ENCODE measurements at places on chromosomes 2 and 18.

GRCh38 chr2:233108611-233109490 lies 48.7 kb downstream of the INPP5D start:
- DNase-seq, result no peak

DNA sequence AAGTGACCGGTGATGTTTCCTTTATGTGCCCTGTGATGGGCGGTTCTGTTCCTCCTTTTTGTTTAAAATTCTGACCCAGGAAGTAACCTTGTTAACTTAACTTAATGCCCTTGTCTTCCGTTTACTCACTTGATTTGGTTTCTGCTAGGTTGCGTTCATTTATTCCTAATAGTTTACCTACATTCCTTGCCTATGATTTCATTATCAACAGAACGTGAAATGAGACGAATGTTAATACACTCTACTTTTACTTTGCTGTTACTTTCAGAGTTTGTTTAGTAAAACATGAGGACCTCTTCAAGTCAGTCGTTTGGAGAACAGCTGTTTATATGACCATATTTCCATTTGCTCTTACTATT lies 638 bp downstream of the CEP192 start:
- no peak for DNase-seq

DNA sequence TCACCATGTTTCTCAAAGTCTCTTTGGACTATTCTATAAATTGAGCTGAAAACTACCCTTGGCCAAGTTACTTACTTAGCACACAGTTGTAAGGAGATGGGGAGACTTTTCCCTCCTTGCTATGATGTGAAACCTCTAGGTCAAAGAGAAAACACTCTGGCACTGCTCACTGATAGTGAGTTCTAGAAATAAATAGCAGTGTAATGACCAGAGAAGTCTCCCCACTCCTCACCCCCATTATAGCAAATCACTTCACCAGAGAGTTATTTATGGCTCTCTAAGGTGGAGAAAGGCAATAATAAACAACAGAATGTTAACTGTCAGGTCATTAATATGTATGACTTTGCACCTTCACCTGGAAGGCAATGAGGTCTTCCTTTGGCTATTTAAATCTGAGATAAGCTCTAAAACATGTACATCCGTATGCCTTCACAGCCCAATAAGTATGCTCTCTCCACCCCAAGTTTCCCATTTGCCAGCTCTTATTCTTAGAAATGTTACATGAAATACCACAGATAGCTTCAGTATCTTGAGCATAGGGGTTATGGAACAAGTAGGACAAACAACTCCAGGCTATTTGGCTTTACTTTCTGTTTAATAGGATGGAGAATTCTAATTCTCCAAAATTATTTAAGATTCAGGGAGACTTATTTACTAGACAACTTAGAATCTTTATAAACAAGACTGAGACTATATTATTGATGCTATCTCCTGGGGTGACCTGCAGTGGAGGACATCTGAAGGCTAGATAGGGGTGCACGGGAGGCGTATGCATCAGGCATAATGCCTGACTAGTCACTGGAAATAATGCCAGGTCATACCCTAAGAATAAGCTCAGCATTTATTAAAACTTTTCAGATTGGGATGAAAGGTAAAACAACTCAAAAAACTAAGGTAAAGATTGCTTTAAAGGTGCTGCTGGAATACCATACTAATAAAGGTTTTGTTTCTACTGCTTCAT lies 65.3 kb upstream of the DTNB start:
- DNase-seq, result no peak

DNA sequence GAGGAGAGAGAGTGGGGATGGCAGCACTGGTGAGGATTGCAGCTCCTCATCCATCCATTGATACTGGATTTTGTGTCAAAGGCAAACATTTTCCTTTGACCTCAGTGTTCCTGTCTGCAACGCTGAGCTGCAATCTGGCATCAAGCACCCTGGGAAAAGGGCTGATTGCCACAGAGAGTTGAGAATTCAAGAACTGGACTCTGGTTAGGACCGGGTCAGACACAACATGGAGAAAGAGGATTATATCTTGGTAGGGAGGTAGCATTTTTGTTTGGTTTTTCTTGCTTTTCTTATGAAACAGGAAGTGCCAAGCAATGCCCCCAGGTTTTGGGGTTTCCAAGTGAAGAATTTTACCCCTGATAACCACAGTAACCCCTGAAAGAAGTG lies 81.9 kb upstream of the PKDCC start:
- no peak for DNase-seq

DNA sequence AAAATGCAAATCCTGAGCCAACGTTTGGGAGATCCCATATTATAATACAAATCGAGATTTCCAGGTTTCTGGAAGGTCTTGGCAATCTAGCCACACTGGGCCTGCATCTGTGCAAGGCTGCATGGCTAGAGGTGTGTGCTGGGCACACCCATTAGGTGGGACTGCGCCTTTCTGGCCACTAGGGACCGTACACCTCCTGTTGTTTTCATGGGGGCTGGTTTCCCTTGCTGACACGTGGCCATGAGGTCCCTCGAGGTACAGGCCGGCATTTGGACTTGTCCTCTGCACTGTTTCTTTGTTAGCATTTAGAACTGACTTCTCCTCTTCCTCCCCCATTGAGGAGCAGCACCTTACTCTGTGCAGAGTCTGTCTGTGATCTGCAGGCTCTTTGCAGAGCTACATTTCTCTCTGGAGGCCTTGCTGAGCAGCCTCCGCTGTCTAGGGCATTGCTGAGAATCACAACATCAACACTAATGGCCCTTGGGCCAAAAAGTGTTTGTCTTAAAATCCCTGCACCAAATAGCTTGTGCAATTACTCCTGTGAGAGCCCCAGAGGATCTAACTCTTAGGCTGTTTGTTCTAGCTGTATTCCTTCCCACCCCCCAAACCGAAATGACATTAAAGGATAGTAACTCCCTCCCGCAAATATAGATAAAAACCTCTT lies 131.2 kb downstream of the NEDD4L start:
- DNase-seq, result no peak

All from NCI-H1417 treated with DMSO at 0.1 percent for 48 hours (cell line).